ENCODE measurements at places on chromosomes 2 and 18.

DNA sequence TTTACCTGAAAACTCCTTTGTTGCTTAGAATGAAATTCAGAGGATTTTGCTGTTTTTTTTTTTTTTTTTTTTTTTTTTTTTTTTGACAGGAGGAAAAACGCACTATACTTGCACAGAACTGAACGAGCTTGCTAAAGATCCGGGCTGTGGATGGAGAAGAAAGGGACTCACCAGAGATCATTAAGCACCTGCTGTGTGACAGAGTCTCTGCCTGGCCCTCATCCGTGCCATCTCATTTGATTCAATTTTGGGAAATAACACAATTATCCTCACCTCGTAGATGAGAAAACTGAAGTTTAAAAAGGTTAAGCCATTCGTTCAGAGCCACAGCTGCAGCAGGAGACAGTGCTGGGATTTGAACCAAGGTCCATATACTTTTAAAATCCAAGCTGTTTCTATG is 775.4 kb upstream of the ID2 start:
- no peak for DNase-seq

DNA sequence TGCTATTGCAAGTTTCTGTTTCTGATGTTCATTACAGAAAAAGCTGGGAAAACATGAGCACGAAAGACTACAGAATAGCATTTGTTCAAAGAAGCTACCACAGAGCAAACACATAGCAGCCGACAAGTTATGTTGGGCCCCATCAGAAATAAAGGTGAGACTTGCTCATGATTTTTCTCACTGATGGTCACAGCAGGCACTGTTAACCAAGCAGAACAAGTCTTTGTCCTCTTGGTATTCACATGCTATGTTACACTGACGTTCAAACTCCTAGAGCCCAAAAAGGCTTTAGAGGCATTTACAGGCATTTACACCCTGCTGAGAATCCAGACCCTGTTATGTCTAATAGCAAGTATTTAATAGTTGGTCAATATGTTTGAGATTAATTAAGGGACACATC is 235.0 kb upstream of the HNMT start:
- DNase-seq = no peak

- DNase-seq = no peak
Observed at GRCh38 chr2:3000968-3001367, 376.6 kb downstream of the EIPR1 start.

DNA sequence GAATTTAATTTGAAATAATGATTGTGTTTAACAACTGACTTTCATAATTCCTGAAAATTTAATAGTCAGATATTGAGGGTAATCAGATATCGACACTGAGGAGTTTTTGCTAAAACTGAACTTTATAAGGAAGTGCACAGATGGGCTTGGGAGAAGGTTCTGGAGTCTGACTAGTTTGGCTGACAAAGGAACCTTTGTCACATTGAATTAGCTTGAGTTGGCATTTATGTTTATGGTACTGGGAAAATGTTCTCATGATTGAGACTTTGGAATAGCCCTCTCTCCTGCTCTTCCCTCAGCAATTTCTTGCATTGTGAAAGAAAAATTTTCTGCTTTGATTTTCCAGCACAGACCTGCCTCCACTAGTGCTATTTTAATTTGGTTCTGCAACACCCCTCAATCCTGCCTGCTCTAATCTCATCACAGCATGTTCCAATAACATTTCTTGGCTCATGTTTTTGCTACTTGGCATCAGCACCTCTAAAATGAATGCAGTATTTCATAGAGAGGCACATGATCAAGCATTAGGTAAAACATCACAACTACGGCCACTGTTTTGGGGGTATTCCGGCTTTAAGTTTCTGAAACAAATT is 133.9 kb upstream of the FSHR start:
- DNase-seq = peak; percentile 16

GRCh38 chr18:41458376-41458775 is 496.7 kb upstream of the PIK3C3 start:
- DNase-seq = no peak

- DNase-seq = no peak
Observed at GRCh38 chr2:47728551-47728950, 54.4 kb upstream of the MSH6 start.

DNA sequence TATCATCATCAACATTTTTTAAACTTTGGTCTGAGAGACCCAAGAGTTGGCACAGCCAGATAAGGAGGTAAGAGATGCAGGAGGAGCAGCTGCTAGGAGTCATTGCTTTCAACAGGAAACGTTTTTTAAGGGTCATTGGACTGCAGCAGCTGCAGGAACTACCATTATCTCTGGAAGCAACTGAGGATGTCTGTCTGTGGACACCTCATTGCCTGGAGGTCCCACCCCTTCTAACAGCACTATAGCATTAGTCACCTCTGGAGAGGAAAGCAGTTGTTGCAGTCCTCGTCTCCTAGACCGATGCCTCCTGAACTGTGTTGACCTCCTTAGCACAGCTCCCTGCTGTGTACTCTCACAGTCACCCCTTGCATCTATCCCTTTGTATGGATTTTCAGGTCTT is 21.5 kb upstream of the FSHR start:
- DNase-seq = no peak

DNA sequence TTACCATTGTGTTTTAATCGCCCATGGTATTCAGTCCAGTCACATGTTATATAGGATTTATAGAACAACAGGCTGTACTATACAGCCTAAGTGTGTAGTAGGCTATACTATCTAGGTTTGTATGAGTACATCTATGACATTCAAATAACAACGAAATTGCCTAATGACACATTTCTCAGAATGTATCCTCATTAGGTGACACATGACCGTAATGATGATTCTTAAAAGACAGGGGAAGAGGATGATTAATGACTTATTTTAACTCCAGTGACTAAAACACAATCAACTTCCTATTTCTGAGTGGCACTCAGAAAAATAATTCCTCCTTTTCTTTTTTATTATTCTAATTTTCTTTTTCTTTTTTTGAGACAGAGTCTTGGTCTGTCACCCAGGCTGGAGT is 63.0 kb upstream of the ACSL3 start:
- DNase-seq = no peak

DNA sequence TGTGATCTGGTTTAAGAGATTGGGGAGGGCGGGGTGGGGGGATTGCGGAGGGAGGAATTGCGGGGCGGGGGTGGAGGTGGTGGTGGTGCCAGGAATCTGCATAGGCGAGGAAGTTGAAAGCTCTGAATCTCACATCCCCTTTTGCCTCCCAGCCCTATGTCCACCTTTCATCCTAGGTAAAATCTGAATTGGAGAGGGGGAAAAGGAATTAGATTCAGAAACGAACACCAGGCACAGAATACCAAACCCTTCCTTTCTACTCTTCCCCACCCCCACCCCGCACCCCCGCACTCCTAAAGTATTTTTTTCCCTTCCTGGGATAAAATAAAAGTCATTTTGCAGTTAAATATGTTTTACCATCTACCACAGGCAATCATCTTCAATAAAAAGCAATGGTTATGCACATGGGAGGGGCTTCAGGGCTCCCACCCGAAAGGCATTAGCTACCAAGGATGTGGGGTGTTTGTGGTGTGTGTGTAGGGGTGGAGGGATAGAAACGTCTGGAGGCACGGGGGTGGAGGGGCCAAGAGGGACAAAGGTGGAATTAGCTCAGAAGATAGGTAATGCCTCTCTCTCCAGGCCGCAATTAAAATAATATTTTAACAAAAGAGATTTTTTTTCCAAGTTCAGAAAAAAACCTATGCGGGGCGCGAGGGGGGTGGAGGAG is 1.8 kb downstream of the IGFBP5 start:
- no peak for DNase-seq

- DNase-seq = no peak
Observed at GRCh38 chr2:177759443-177759842, 313.1 kb downstream of the PDE11A start.

DNA sequence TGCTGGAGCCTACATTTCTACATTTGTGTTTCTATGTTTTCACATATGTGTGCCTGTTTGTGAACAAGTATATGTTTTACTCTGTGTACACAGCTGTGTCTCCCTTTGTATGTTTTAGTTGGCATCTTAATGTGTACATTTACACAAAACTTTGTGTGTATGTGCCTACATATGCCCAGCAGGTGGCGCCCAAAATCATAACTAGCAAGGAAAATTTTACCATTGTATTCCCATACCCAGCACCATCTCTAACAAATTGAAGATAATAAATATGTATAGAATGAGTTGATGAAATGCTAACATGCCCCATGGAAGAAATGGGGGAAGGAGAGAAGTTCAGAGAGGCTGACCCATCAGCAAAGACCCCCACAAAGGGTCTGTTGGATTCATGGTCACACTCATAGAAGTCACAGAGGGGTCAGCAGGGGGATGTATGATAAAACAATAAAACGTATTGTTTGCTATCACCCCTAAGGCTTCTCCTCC is 48.1 kb downstream of the PKDCC start:
- DNase-seq = peak; percentile 58

DNA sequence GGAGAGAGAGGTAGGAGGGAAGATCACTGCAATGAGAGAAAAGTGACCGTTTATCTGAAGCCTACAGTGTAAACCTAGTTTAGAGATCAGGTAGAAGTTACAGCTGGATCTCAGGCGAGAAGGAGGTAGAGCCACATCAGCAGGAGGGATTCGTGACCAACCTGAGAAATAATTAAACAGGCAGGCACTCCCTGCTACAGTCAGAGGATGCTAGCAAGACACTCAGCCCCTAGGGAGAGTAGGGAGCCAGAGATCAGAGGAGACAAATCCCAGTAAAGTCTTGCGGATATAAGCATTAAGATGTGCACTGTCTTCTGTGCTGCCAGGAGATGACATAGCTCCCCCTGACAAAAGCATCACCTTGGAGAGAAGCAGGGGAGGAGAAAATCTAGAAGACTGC is 629.1 kb upstream of the SLC39A10 start:
- DNase-seq = no peak

DNA sequence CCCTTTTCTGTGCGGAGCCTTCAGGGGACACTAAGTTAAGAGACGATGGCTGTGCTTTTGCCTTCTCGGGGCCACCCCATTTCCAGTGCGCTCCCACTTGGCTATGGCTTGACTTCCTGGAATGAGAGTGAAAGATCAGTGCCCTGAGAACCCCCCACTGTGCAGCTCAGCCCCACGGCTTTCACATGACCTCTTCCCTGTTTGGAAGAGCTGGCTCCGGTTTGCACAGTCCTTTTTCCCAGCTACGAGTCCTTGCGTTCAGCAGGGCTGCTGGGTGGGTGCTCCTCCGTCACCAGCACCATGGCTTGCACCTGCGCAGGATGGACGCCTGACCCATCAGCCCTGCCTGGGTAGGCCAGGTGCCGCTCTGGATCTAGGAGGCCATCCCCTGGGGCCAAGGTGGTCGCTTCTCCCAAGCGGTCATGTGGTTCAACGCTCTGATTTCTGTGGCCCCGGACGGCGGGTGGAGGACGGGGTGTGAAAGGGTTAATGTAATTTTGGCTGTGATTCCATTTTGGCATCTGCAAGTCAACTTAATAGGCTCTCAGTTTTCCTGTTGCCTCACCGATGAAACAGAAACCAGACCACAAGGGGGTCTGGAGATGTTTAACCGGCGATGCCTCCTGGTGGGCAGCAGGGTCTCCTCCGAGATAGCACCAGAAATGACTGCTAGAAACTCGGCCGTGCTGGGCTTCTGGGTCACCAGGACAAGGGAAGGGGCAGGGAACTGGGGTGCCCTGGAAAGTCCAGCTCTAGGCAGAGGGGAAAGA is 113.1 kb upstream of the HAAO start:
- DNase-seq = no peak

DNA sequence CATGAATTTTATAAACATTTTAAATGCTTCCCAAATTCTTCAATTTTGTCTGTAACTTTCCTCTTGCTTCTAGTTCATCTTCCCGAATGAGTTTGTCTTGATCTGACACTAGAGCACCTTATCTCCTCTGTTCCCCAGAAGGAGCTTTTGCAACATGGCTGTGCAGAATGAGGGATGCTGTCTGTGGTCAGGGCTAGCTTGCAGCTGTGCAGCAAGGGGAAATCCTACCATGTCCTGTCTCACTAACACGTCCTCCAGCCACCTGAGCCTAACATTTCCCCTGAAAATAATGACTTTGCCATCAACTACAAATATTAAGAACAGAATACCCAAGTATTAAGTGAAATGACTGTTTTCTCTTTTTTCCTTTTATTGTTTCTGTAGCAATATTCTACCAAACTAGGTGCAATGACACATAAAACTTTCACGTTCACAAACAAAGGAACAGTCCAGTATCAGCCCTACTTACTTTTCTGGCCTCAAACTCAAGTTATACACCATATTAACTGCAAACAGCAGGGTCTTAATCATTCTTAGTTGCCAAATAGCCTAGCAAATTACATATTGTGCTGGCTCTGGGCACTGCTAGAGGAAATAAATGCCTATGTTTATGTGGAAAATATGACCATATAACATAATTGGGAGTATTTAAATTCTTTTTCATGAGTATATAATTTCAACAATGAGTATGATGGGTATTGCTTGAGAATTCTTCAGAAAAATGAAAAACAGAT is 423.3 kb downstream of the CMPK2 start:
- DNase-seq = no peak

DNA sequence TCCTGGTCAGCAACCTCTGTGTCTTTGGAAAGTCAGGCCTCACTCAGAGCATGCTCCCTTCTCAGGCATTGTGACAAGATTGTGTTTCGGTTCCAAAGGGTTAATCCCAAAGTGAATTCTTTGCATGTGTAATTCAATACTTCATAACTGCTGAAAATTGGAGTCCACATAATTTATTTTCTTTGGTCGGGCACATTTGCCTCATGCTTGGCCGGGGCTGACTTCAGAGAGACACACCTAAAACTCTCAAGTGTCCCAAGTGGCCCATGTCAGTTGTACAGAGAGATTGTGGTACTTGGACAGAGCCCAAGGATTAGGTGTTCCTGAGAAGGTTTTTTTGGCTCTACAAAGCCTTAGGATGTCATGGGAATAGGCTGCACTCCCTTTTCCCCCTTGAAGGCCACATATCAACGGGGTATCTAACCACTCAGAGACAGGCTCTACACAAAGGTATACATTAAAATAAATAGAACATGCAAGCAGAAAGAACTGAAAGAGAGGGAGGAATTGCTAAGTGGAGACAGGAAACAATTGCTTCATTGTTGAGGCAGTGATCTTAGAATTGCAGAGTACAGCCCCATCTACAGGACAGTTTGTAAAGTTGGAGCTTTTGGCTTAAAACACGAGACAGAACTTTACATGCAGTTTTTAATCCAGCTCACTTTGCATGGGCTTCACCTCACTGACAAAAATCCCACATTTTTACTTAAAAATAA is 1232.3 kb upstream of the ZEB2 start:
- peak; percentile 32 for DNase-seq

- no peak for DNase-seq
Observed at GRCh38 chr2:179695486-179695885, 165.9 kb downstream of the ZNF385B start.

Measured in large intestine (tissue), 12 donors.